Activated effector memory CD4-positive, alpha-beta T cell treated with Interleukin-2 at 50 U/mL for 16 hours (primary cell): ENCODE measurements at places on chromosomes 7 and 10.

DNA sequence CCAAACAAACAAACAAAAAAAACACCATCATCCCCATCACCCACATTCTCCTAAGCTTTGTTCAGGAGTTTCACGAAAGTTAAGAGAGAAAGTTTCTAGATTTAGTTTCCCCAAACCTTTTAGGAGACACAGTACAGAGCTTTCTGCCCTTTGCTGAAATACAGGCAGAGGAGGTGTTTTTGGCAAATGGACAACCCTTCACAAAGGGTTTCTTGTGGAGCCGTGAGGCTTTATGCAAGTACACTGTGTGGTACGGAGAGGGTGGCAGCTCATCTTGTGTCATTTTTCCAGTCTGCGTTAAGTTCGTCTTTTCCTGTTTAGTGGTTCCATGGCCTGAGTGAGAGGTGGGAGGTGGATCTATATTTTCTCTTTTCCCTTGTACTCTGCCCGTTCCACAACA, 215.5 kb upstream of the PRKCQ start:
- DNase-seq, result no peak

- no peak for DNase-seq
Measured at GRCh38 chr10:12811826-12812225, 189.7 kb downstream of the CCDC3 start.

- no peak for DNase-seq
Measured at GRCh38 chr10:131983780-131984179, 2.1 kb upstream of the BNIP3 start.

- no peak for DNase-seq
Measured at GRCh38 chr10:94107191-94107590, 113.5 kb downstream of the PLCE1 start.

DNA sequence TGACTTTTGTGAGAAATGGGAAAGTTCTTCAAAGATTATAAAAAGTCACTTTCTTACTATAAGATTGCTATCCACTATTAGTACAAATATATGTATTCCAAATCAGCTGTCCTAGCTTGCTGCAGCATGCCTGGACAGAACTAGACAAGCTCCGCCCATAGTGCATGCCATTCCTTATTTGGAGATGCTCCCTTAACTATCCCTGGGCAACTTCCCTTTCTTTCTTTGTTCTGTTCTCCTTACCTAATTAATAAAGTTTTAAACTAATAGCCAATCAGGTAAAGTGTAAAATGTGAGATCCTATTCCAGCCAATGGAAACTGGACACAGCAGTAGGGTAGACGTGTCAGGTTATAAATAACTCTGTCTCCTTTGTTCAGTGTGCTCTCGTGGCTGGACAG, 281.9 kb downstream of the CAMK1D start:
- DNase-seq, result no peak

DNA sequence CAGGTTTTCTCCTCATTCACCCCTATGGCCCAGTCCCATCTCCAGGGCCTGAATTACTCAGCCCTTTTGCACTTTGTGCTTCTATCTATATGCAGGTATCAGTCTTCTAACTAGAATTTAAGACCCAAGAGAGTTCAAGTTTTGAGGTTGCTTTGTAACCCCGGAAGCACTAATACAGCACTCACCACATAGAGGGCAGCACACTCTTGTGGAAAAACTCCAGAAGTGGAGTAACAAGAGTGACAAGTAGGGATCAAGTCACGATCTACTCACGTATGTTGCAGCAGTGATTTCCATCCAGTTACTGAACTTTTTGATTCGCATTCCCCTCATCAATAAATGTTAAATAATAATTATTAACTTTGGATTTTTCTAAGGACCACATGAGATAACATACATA, 151.0 kb downstream of the CHCHD3 start:
- no peak for DNase-seq

DNA sequence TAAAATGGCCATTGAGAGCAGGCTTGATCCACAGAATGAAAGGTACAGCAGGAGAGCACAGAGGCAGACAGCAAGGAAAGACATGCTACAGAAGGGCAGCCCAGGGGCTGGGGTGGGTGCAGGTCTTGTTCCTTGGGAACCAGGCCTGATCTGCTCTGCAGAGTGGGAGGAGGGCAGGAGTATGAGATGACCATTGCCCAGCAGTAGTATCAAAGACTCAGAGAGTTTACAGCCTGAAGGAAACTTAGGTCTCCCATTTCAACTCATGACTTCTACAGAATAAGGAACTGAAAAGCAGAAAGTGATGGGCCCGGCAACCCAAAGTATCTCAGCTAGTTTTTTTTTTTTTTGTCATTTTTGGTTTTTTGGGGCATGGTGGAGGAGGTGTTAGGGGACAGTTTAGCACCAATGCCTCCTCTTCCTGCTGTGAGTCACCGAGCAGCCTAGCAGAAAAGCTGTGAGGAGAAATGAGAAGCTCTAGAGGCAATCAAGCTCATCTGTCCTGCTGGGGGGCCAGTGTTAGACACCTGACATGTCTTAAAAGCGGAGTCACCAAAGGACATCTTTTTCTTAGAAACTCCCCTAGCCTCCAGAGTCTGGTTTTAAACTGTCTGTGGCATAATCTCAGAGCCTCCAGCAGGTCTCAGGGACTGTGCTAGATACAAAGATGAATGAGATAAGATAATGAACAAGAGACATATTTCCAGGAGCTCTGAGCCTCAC, 34.3 kb upstream of the HERPUD2 start:
- no peak for DNase-seq

- DNase-seq, result no peak
Measured at GRCh38 chr10:29715296-29715695, 80.5 kb upstream of the SVIL start.

GRCh38 chr10:85961073-85961472, 405.5 kb downstream of the GRID1 start:
- no peak for DNase-seq

DNA sequence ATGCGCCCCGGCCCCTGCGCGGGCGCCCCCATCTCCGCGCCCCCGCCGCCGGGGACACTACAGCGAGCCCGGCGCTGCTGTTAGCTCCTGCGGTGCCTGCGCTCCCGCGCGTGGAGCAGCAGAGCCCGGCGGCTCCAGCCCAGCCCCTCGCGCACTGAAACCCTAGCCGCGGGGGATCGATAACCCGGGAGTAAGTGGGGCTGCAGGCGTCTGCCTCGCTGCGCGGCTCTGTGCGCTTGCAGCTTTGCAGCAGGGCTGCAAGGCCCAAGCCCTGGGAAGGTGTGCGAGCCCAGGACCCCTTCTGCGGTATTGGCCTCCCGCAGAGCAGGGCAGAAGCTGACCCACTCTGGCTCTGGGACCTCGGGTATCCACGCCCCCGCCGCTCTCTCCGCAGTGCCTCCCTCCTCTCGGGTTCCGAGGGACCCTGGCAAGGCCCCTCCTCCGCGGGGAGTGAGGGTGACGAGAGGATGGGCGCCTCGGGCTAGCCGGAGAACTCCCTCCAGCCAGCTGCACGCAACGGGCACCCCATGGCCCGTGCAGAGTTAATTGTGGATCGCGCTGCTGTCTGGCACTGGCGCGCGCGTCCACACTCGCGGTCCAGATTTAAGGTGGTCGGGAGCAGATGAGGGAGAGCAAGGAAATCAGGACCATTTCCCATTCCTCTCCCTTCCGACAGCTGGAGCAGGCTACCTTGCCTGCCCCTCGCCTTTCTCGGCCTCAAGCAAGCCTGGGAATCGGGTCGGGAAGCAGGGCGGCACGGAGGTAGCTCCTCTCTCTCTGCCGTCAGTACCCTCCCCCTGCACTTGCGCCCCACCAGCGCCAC, 2.1 kb downstream of the SHH start:
- DNase-seq, result no peak

GRCh38 chr7:24701261-24702235, 55.7 kb downstream of the GSDME start:
- DNase-seq, result no peak

DNA sequence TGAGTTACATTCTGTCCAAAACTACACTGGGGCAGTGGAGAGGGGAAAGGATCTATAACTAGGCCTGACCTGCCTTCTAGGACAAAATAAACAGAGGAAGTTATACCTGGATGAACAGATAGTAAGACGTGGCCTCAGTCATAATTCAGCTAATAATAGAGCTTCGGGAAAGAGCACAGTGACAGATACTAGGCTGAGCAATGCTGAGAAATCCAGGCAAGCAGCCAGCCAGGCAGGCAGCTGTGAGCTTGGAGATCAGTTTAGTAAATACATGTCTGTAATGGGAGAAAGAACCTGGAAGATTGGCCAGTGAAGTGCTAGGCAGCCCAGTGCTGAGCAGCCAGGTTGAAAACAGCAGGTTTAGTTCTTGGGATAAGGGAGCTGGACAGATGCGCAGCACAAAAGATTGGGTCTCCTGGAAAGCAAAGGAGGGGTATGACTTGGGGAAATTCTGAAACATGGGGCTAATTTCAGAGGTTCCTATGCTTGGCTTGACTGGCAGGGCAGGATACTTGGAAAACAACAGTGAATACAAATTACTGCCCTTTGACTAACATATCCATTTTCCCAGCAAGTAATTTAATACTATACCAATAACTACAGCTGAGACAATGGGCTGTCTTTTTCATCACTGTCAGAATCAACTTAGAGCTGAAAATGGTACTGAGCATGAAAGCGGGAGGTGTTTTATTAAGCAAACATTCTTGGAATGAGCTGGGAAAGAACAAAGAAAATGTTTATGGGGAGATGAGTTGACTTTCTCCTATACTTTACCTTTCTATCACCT, 140.8 kb downstream of the DGKB start:
- DNase-seq, result no peak

GRCh38 chr10:26408858-26409494, 29.2 kb upstream of the APBB1IP start:
- DNase-seq, result no peak

DNA sequence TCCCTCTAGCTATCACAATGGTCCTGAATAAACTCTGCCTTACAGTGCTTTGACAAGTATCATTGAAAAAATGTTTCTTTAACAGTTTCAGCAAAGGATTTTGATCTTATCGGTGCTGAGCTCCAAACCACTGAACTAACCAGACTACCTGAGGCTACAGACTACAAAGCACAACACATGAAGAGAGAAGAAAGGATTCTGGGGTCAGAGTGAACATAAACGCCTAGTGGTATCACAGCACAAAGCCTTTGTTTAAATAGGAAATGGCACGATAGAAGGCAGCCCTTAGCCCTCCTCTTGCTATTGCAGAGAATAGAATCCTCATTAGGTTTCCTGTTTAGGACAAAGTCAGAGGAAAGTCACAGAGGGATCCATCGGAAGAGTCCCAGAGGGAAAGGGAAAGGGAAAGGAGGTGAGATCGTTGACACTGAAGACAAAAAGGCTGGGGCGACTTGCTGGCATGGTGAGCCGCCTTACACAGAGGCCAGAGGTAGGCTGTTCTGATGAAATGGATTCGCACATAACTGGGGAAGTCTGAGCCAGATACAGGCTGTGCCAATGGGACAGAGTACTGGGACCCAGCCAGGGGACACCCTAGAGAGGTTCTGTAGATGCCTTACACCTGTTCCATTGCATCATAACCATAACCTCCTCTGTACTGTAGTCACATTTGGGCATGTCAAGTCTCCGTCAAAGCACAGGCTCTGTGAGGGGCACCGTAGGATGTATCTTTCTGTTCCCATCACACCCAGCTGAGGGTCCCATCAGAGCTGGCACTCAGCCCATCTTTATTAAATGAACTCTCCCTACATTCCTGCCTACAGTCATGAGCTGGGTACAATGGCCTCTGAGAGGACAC, 71.5 kb downstream of the XPNPEP1 start:
- no peak for DNase-seq

GRCh38 chr10:74292871-74293427, 141.9 kb downstream of the ADK start:
- DNase-seq, result no peak

DNA sequence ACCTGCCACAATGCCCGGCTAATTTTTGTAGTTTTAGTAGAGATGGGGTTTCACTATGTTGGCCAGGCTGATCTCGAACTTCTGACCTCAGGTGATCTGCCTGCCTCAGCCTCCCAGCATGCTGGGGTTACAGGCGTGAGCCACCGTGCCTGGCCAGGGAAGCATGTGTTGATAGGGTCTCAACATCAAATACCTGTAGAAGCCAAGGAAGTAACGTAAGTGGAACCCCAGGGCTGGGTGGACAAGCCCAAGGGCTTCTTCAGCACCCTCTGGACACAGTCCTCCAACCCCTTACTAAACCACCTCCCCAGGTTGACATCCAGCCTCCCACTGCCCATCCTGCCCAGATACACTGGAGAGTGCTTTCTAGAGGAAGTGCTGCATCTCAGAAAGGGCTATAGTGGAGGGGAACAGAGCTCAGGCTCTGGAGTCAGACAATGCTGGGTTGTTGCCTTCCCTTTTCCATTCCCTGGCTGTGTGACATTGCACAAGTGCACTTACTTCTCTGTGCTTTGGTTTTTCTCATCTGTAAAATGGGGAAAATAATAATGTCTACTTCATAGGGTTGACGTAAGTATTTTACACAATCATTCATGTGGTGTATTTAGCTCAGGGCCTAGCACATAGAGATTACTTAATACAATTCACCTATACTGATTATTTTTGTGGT, 73.9 kb upstream of the KAT6B start:
- no peak for DNase-seq

- no peak for DNase-seq
Measured at GRCh38 chr7:38330861-38331621, 57.6 kb upstream of the TARP start.

DNA sequence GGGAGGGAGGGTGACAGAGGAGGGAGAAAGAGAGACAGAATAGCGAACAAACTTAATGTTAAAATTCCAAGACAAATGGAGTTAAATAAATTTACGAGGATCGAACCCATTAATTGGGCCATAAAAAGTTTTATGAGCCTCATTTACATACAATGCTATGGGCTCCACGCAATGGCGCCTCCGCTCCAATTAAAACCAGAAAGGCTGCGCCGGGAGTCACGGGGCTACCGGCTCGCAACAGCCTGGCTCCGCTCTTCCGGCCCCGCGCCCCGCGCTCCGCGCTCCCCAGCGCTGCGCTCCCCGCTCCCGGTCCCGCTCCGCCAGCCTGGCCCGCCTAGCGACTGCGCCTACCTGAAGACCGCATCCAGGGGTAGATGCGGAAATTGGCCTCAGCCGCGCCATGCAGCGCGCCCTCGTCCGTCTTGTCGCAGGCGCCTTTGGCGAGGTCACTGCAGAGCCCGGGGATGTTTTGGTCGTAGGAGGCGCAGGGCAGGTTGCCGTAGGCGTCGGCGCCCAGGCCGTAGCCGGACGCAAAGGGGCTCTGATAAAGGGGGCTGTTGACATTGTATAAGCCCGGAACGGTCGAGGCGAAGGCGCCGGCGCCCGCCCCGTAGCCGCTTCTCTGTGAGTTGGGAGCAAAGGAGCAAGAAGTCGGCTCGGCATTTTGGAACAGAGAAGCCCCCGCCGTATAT, 513 bp downstream of the HOXA7 start:
- no peak for DNase-seq

GRCh38 chr7:108045669-108046068, 42.7 kb upstream of the LAMB1 start:
- no peak for DNase-seq

- no peak for DNase-seq
Measured at GRCh38 chr10:122019414-122019975, 30.5 kb downstream of the TACC2 start.

DNA sequence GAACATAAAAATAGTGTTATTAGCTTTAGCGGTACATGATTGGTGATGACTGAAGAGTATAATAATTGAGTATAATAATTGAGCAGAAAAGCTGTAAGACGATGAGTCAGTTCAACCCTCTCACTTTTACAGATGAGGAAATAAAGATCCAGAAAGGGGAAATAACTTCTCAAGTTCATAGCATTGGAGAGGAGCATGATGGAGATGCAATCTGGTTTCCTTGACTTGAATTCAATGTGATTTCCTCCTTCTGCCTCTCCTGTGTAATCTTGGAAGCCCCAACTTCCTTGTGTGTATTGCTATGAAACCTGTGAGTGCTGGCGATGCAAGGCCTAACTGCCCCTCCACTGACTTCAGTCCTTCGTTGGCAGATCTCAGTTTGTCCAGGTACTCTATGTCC, 265.1 kb downstream of the LRMDA start:
- no peak for DNase-seq

GRCh38 chr7:98217623-98218582, 6.7 kb downstream of the BHLHA15 start:
- DNase-seq, result no peak
